ENCODE measurements at places on chromosomes 12 and 14. TPM values are rescaled to one million over a fixed set of nuclear protein-coding genes. Genes with fewer than 3 reads are reported as not detected.

DNA sequence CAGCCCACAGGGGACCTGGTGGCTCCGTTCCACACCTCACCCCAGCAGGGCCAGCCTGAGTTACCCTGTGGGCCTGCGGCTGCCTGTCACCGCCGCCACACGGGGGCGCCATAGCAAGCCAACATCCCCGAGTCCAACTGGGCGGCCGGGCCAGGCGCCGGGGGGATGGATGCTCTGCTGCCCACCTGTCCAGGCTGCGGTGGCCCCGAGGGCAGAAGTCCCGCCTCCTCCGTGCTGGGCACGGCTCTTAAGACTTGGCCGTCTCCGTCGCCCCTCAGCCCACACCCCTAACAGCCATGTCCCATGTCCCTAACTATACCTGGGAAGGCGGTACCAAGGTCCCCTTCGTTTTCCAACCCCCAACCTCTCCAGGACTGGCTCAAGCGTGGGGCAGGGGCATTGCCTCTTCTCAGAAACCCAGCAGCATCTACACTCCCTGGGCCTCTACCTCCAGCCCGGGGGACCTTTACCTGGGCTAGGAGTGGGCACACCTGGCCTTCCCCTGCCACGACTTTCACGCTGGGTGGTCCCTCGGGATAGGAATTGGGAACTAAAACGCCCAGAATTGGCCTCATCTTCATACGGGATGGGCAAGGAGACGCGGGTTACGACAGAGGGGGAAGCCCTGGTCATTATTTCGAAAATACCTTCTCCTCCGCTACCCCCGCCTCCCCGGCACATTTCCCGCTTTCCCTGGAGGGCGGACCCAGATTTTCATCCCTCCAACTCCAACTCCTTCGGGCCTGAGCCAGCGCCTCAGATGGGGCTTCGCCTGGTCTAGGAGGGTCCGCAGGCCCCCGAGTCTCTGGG lies 1.1 kb upstream of the CYP46A1 start:
- DNase-seq: peak; percentile 96

- no peak for DNase-seq
These were observed 4.9 kb upstream of the WIF1 start for GRCh38 chr12:65125975-65126374.

- no peak for DNase-seq
These were observed 126.8 kb upstream of the USP15 start for GRCh38 chr12:62133440-62133839.

DNA sequence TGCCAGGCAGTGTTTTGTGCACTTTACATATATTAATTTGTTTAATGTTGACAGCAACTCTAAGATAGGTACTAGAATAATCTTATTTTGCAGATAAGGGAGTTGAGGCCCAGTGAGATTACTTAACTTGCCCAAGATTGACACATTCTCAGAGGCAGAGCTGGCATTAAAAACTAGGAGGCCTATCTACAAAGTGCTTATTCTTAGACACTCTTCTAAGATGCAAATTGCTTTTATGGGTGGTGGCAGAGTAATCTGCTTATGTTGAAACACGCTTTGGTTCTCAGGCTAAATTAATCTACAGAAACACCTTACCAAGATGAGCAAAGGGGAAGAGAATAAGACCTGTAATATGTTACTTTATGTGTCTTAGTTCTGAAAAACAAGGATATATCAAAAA lies 7.2 kb downstream of the MGP start:
- no peak for DNase-seq

- DNase-seq: no peak
These were observed 1.2 kb downstream of the CFL2 start for GRCh38 chr14:34713122-34713680.

GRCh38 chr12:63990828-63991547 lies 146.5 kb downstream of the SRGAP1 start:
- DNase-seq: no peak

- no peak for DNase-seq
These were observed 78.1 kb downstream of the KIF26A start for GRCh38 chr14:104216457-104216856.

The CLEC9A gene
- total RNA-seq: not detected

All from endodermal cell (in vitro differentiated cells).